ENCODE measurements at places on chromosomes 4 and X.

DNA sequence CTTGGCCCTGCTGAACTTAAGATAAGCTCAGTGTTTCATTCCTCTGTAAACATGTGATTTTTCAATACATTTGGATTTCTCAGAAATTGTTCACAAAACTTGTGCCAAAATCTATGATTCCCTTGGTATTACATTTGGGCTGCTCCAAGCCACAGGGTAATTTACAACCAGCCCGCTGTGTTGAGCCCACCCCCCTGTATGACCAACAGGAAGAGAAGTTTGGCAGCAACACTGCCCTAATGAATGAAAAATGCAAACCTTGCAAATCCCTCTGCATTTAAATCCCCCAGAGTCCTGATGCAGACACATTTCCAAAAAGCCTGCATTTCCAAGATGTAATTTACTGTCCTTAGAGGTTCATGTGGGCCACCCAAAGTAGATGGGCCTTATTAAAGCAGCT is 34.1 kb upstream of the GAB1 start:
- no peak for DNase-seq

GRCh38 chr4:108988464-108989195 is 225.8 kb upstream of the ETNPPL start:
- DNase-seq, result no peak

DNA sequence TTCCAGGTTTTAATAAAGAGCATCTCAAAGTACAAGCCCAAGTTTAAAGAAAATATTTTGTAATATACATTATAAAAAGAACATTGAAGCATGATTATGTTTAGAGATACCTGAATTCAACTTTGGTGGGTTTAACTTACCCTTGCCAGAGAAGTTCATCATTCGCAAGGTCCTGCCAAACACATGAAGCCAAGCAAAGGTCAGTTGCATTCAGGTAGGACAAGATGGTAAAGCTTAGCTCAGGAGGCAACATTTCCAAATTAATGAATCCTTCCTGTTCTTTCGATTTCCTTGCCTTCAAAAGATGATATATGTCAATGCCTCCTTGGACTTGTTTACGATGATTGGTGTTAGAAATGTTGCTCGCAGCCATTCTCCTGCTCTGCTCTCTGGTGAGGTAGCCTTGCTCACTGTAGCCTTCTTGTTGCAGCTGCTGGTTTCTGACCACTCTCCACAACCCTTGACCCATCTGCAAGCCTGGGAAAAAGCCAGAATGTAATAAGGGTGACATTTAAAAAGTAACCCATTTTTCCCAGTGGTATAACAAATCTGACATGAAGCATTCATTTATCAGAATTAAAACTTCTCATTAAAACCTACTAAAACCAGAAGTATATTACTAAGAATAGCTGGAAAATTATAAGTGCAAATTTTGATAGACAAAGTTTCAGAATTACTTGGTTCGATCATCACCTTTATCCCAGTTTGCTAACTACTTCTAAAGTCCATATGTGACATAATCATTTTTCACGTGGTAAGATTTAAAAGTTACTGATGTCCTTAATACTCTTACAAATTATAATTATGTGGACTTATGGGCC is 20.6 kb downstream of the FBXO8 start:
- DNase-seq, result no peak

GRCh38 chrX:9942086-9942485 is 25.1 kb upstream of the CLDN34 start:
- DNase-seq, result no peak

- no peak for DNase-seq
Observed at GRCh38 chrX:149221230-149221629, 283.9 kb downstream of the IDS start.

DNA sequence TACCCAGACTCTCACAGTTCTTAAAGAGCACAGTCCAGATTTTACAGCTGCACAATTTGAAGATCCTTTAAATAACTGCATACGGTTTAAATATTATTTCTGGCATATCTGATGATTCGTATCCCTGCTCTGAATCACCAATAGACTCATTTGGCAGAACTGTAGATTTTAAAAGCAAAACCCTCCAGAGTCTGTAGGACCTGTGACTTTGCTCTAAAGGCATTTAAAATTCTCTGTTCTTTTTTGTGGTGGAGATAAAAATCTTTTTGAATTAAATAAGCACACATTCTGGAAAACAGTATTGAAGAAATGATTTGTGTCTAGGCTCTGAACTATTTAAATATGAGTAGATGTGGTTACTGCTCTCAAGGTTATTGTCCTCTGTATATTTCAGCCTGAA is 246.2 kb upstream of the PITX2 start:
- DNase-seq, result no peak

DNA sequence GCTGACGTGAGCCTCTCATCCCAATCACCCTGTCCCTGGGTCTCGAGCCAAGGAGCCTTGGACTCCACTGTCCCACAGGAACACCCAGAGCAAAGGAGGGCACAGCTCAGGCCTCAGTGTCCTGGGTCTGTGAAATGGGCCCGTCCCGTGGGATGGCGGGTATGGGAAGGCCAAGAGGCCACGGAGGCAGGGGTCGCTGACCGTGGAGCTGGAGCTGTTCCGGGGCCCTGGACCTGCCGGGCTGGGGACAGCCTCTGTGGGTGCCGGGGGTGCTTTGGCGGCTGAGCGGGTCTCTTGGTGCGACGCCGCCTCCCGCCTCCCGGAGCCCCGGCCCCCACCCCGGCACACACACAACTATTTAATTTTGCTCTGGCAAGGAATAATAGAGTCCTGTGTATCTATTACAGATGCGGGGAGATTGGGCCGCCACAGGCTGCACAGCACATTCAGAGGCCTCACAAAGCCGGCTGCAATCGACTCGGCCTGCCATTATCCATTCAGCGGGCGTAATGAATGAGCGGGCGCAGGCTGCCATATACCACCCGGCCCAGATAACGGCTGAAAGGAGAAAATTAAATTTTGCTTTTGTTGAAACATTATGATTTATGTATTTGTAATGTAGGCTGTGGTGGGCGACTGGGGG is 83.9 kb upstream of the NKX1-1 start:
- DNase-seq, result no peak

DNA sequence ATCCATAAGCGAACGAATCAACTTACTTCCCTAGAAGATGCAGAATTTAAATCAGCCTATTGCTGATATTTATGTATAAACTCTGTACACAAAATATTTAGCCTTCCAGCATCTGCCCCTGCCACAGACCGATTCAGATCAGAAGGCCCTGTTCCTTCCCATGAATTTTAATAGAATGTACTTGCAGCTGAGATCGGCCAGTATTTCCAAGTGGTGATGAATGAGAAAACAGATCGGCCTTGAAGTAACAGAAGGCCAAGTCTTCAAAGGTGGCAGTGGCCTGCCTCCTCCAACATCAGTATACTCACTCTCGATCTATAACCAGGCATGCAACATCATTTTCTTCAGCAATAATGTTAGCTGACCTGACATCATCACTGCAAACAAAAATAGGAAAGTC is 66.4 kb downstream of the PRKG2 start:
- DNase-seq, result no peak

DNA sequence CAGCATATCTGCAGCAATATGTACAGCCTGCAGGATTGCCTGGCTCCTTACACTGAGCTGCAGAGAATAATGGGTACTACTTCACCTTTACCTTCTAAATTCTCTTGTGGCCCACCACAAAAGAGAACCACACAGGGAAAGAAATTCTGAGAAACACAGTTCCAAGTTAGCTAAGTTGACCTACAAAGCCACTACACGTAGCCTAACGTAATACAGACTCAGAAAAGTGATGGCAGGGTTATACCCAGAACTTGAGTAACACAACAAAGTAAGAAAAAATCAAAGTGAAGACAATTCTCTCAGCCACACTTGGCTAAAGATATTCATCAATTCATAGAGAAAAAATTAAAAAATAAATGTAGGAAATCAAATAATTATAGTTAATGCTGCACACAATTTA is 26.4 kb upstream of the SRPX start:
- no peak for DNase-seq

GRCh38 chr4:20916106-20916505 is 215.8 kb downstream of the PACRGL start:
- DNase-seq, result no peak

DNA sequence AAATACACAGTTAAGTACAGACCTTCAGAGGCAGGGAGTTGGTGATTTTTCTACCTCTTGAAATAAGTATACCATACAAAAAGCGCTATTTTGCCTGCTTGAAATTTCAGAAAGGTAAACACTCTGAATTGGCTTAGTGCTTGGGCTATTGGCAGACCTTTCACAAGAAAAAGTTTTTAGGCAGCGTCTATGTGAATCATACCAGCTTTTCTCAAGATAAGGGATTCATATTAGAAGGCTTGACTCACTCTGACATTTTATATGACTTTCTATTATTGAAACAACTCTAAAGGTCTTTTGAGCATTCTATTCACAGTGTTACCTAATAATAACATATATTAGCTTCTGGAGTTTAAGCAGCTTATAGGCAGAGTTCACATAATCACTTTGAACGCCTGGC is 286.4 kb upstream of the FAT1 start:
- no peak for DNase-seq

- DNase-seq, result no peak
Observed at GRCh38 chr4:181488926-181489325, 754.3 kb upstream of the TENM3 start.

DNA sequence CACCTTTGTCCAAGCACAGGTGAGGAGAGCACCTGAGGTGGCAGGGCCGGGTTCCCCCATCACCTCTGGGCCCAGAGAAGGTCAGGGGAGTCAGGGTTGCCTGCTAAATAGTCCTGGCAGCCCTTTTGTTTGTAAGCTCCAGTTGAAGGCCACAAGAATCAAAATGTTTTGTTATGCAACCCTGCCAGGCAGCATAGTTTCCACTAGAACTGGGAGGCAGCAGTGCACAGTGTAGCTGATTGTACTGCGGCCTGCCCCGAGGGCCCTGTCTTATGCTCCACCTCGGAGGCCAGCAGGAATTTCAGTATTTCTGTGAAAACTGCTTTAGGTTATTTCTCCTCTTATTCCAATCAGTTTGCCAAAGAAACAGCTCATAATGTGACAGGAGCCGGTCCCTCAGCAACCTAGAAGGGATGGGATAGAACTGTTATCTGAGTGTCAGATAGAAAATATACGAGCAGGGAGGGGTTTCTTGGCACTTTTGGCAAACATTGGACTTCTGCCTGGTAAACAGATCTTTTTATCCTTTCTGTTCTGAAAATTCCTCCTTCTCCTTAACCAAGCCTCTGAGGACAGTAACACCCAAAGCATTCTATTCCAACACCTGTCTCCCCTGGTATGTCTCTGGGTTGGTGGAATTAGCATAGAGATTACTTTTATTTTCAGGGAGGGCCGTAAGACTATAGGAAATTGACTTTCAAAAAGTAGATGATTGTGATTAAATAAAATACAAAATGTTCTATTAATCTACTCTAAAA is 93.6 kb downstream of the LNX1 start:
- peak; percentile 38 for DNase-seq

- peak; percentile 38 for DNase-seq
Observed at GRCh38 chr4:85127653-85128052, 161.2 kb upstream of the WDFY3 start.

DNA sequence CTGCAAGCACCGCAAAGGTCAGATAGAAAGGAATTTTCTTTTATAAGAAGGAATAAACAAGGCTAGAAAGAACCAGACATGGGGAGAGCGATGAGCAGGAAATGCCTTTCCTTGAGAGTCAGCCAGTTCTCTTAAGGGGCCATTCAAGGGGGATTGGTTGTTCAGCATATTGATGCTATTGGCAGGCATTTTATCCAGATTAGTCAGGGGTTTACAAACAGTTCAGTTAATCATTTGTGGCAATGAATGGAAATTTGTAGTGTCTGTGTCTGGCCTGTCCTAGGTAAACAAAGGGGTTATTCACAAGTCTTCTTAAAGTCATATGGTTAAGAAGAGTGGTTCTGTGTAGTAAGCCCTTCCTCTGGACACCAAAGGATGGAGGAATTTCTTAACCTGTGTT is 184.7 kb upstream of the FRMPD4 start:
- DNase-seq, result no peak

- DNase-seq, result no peak
Observed at GRCh38 chr4:19684084-19684483, 567.6 kb upstream of the SLIT2 start.

DNA sequence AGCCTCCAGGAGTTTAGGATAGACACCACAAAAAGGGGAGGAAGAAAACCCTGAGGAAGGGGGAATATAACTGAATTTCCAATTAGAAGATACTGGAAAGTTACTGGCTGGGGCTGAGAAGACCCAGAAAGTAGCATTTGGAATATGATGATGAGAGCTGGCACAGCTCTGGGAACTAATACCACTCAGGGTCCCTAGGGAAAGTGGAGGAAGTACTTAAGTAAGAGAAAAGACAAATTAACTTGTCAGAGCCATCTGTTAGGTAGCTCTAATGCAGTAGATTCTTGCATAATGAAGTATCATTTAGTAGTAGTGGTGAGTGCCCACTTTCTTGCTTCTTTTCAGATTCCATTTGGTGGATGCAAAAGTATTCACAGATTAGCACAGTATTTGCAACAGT is 90.8 kb upstream of the TSPAN5 start:
- DNase-seq, result no peak

DNA sequence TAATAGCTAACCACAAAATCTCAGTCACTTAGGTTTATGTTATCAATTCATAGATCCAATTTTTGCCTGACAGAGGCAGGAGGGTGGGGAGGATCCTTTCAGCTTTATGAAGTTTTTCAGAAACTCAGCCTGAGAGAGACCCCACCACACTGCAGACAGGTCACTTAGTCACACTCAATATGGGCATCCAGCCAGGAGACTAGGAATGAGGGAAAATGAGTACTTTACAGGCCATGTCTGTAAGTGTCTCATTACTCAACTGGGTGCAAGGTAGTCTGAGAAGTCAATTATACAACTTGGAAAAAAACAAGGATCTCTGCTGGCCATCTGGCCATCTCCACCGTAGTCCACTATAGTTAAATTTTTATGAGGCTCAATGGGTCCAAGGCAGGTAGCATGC is 365.9 kb downstream of the INPP4B start:
- DNase-seq, result no peak

GRCh38 chr4:6825403-6825802 is 42.9 kb downstream of the KIAA0232 start:
- DNase-seq, result no peak

DNA sequence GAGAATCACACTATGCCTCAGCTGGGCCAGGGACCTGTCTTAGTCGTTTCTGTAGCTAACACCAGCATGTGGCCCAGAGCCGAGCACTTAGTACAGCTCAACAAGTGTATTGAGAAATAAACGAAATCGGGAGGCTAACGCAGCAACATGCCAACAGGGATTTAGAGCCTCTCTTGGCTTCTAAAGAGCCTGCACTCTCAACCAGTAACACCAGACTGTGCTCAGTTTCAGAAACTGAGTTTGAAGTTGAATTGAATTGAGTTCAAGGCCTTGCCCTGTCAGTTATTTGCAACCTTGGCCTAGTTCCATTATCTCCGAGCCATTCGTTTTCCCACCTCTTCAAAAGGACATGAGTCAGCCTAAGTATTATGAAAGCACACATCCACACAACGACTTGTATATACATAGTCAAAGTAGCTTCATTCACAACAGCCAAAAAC is 71.3 kb upstream of the LDB2 start:
- no peak for DNase-seq

DNA sequence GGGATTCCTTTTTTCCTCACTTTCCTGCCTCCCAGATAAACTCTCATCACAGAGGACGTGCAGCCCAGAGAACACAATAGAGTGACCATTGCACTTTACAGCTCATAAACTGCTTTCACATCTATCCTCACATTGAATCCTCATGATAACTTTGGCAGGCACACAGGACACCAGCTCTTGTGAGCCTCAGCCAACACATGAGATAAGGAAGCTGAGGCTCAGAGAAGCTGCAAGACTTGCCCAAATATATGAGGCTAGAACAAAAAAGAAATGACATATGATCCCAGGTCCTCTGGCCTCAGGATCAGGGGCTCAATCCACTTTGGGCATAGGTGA is 85.0 kb upstream of the CPEB2 start:
- no peak for DNase-seq

GRCh38 chrX:31353095-31353494 is 281.3 kb upstream of the FTHL17 start:
- no peak for DNase-seq

Measured in heart left ventricle (tissue), 16 donors.